ENCODE measurements at places on chromosomes 2 and 18.
A peak's percentile ranks its signal among the peaks of the same experiment; 100 is the strongest.

DNA sequence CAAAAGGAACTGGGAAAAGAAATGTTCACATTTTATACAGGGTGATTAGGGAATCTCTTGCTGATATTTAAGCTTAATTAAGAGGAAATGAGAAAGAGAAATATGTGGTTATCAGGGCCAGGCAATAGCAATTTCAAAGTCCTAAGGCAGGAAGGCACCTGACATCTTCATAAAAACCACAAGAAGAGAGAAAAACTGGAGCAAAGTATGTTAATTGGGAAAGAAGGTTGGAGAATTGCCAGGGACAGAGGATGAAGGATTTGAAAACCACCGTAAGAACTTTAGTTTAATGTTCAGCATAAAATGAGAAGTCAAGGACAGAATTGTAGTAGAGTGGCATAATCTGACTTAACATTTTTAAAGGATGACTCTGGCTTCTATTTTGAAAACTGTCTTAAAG, 691.8 kb upstream of the NRXN1 start:
- no peak for DNase-seq

DNA sequence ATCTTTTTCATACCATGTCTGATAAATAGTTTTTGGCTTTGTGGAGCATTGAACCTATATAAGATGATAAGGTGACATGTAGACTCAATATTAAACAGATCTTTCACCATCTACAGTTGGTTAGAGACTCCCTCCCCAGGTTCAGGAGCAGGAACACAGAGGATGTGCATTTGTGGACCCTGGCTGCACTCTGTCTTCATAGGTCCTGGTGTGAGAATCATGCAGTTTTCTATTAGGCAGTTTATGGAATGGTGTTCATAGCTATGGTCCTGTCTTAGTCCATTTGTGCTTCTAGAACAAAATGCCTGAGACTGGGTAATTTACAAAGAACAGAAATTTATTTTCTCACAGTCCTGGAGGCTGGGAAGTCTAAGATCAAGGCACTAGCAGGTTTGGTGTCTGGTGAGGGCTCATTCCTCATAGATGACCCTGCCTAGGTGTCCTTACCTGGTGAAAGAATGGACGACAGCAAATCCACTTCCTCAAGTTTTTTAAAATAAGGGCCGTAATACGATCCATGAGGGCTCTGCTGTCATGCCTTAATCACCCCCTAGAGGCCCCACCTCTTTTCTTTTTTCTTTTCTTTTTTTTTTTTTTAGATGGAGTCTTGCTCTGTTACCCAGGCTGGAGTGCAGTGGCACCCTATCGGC, 35.3 kb upstream of the FAM98A start:
- DNase-seq, result no peak

- DNase-seq, result no peak
Observed at GRCh38 chr2:157309878-157310277, 15.7 kb downstream of the ERMN start.

DNA sequence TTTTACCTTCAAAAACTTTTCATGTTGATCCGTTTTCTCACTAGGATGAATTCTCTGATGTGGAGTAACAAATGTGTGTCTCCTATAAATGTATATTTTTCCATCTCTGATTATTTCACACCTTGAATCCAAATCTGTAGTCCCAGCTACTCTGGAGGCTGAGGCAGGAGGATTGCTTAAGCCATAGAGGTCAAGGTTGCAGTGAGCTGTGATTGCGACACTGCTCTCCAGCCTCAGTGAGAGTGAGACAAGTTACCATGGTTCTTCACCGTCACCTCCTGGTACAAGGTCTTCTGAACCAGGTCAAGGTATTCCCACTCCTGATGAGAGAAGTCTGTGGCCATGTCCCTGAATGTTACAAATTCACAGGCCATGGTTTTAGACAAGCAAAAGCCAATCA, 15.1 kb downstream of the GMCL1 start:
- no peak for DNase-seq

DNA sequence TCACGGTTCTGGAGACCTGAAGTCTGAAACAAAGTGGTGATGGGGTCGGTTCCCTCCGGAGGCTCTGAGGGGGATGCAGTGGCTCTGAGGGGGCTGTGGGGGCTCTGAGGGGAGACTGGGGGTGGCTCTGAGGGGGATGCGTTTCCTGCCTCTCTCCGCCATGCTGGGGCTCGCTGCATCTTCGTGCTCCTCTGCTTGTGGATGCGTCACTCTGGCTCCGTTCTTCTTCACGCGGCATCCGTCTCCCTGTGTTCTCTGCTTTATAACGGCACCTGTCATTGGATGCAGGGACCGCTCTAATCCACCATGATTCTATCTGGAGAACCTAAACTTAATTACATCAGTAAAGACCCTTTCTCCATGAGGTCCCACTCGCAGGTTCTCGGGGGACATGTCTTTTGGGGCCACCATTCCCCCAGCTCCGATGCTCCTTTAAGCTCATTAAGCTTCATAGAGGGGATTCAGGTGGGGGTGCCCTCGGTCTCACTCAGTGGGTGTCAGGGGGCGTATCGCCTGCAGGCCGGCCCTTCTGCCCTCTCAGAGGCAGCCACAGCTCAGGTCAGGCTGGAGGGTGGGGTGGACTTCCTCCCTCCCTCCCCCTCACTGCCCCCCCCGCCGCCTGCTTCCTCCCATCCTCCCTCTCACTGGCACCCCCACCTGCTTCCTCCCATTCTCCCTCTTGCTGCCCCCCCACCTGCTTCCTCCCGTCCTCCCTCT, 18.4 kb downstream of the RTP5 start:
- DNase-seq, result no peak

GRCh38 chr18:23593720-23594119, 7.4 kb upstream of the NPC1 start:
- no peak for DNase-seq

DNA sequence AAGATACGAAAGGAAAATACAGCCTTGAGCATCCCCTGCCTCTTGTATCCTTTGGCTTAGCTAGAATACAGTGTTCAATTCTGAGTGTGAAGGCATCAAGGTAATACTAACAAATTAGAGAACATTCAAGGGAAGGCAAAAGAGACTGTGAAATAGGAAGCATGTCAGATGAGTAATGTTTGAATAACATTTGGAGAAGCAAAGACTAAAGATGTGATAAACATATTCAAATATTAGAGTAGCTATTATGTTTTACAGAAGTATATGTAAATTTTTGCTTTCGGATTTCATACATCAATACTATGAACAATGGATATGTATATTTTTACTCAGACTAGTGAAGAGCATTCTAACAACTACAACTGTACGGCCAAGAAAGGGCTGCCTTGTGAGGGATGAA, 161.7 kb upstream of the FN1 start:
- DNase-seq, result no peak

GRCh38 chr2:240722796-240723735, 31.4 kb downstream of the AQP12A start:
- DNase-seq, result no peak

DNA sequence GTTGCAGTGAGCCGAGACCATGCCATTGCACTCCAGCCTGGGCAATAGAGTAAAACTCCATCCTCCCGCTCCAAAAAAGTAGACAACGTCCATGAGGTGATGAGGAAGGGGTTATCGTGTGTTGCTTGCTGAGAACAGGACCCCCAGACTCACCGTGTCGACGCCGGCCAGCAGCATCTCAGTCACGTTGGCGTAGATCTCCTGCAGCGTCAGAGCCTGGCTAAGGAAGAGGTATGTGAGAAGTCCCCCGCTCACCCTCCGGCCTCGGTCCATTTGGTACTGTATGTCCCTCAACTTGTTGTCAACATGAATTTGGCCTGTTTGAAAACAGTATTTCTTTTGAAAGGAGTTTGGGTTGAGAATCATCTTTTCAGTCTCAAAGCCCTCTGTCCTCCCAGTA, 20.9 kb downstream of the CYP27C1 start:
- no peak for DNase-seq

GRCh38 chr2:168224346-168224745, 23.0 kb downstream of the STK39 start:
- no peak for DNase-seq

DNA sequence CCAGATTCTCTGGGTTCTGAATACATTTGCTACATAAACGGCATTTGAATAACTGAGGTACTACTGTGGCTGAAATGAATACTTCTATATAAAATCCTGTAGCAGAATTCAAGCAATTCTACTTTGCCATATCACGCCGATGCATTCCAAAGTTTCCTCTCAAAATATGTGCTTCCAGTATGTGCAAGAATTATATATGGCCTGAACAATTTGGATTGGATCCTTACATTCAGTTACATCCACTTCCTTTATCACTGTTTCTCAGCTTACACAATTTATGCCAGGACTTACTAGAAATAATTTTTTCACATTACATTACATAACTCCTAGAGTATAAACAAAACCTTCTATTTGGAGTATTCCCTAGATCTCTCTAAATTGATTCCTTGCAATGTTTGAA, 46.3 kb upstream of the STAT4 start:
- DNase-seq, result no peak

GRCh38 chr2:26068602-26069298, 34.9 kb downstream of the RAB10 start:
- DNase-seq, result peak; percentile 85

DNA sequence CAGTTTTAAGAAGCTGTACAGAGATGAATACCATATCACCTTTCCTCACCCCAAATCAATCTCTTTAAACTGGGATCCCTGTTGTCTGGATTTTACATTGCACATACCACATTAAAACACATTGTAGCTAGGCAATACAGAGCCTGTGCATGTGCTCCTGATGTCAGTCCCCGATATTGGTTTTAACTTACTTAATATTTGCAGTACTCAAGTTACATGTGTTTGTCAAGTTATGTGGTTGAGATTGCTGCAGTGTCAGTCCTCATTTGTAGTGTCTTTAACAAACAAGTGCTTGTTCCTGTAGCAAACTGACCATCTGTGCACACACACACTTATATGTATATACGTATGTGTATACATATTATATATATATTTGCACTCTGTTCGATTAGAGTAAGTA, 10.4 kb upstream of the UBE2E3 start:
- DNase-seq, result no peak

- peak; percentile 34 for DNase-seq
Observed at GRCh38 chr2:158753641-158754611, 41.2 kb upstream of the DAPL1 start.

DNA sequence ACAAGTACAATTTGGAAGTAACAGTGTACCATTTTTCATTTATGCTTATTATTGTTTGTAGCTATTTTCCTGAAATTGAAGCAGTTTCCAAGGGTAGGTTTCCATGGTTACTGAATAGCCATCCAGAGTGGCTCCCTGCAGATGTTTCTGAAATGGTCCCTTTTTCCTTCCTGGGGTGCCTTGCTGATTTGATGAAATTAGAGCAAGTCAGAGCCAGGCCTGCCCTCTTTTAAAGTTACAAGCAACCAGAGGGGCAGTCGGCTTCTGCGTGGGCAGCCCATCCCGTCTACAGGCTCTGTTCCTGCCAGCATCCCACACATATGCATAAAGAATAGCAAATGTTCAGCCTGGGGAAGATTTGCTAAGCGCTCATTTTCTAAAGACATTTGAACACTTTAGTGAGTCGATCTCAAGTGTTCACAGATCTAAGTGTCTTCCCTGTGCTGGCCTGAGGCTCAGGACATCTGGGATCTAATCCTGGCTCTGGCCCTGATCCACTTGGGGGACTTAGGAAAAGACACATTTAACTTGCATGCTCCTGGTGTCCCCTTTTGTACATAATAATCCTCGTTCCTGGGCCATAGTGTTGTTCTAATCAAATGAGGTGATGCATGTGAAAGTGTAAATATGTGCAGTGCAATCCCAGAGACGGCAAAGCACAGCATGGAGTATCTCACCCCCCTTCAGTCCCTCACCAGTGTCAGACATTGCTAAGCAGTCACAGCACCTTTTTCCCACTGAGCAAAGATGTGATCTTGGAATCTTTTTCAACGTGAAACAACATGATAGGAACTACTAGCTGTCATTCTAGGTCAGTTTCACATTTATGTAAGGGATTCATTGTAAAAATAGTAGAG, 92.2 kb downstream of the STPG4 start:
- no peak for DNase-seq

DNA sequence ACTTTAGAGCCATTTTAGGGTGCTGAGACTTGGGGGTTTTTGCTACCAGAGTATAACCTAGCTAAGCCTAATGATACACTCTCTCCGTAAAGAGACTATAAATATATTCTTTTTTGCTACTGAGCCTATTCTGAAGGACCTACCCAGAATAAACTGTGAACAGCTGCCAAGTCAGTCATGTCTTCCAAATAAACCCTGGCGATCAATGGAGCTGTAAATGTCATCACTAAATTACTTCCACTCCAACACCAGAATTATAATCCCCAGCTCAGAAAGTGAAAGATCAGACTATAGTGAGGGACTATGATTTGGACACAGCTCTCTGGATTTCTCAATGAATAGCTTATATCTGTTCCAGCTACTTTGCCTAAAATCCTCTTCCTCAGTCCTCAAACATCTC, 178.9 kb downstream of the METTL4 start:
- DNase-seq, result no peak

Measured in CMK (cell line).